ENCODE measurements at places on chromosomes 7 and 10.

GRCh38 chr10:12561720-12562119 is 212.4 kb downstream of the CAMK1D start:
- DNase-seq: no peak

DNA sequence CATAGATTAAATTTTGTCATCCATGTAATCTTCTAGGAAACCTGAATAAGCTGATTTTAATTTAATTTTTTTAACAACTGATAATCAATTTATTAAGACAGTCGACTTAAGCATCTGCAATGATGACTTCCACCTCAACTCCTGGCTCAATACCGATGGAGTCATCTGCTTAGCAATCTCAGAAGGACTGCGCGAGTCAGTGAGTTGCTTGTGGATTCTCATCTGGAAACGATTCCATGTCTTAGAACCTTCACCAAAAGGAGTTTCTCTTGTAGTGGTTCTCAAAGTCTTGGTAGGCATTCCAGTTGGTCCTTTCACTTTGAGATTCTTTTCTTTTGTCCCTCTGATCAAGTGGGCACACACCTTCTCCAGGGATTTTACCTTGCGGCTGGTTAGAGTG is 85.5 kb downstream of the XRCC2 start:
- no peak for DNase-seq

- DNase-seq: no peak
Measured at GRCh38 chr10:31515819-31516402, 196.9 kb downstream of the ZEB1 start.

DNA sequence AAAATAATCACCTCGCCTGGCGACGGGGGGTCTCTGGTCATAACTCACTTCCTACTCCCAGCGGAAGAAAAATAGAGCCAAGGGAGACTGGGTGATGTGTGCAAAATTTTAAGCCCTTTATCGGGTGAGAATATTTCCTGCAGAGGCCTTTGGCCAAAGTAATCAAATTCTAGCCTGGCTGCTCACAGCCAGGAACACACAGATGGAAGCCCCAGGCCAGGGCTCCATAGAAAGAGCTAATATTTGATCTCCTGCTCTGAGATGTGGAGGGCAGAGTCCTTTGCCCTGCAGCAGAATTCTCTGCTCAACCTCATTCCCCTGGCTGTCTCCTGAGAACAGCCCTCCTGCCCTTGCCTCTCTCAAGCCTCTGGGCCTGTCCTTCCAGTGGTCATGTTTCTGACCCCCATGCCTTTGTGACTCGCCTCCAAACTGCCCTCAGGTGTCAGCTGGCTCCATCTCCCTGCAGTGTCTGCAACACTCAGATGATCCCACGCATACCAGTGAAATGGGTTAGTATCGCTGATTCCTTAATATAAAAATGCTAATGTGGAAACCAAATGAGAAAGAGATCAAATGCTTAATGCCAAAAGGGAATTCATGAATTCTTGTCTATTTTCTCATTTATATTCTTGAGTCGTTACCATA is 34.5 kb downstream of the FRMD4A start:
- no peak for DNase-seq

- no peak for DNase-seq
Measured at GRCh38 chr7:70356787-70357328, 758.6 kb downstream of the AUTS2 start.

GRCh38 chr10:24952707-24953645 is 570 bp upstream of the PRTFDC1 start:
- peak; percentile 71 for DNase-seq

DNA sequence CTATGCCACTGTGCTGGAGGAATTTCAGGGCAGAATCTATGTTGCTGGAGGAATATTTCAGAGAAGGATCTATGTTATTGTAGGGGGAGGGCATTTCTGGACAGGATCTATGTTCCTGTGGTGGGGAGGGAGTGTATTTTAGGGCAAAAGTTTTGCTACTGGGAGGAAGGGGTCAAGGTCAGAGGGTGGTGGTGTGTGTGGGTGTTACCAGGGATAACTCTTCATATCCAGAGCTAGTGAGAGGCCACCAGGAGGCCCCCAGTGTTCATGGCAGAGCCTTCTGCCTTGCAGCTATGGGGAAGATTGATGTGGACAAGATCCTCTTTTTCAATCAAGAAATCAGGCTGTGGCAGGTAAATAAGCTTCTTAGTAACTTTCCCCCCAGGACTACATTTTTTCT is 2.0 kb upstream of the STRA8 start:
- no peak for DNase-seq

DNA sequence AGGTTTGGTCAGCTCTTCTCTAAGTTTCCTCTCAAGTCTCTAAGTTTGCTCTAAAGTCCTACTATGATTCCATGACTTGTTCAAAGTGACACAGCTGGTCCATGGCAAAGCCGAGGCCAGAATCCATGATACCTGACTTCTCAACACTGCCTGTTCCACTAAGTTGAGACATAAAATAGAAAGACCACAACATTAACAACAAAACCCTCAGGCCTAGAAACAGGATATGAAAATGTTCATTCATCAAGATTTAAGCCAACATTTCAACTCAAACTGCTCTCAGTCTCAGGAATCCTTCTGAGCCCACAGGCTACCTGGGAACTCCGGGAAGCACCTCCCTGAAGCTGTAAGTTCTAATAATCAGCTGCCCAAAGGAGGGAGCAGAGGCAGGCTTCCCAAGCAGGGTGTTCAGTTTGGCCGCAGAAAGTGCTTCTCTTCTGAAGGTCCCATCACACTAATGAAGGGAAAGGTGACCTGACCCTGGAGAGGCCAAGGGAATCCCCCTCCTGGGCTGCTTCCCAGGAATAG is 62.9 kb downstream of the STK17A start:
- DNase-seq: no peak

Measured in skin of body (tissue), 3 donors.